ENCODE measurements at places on chromosomes 7 and 10.
A peak's percentile ranks its signal among the peaks of the same experiment; 100 is the strongest.

DNA sequence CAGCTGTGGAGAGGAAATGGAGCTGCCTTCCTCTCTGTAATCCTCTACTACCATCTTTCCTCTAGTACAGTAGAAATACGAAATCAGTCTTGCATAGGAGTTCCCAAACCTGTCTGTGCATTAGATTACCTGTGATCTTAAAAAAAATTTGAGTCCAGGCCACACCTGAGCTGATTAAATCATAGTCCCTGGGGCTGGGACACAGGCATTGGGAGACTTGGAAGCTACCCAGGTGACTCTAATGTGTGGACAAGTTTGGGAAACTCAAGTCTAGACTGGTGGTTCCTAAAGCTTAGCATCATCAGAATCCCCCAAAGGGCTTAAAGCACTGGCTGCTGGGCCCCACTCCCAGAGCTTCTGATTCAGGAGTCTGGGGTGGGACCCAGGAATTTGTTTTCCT lies 152.7 kb upstream of the GLI3 start:
- no peak for DNase-seq

- no peak for DNase-seq
These were observed 8.8 kb upstream of the GRB10 start for GRCh38 chr7:50791363-50791937.

GRCh38 chr7:64574540-64575099 lies 11.7 kb upstream of the ZNF680 start:
- peak; percentile 99 for DNase-seq

DNA sequence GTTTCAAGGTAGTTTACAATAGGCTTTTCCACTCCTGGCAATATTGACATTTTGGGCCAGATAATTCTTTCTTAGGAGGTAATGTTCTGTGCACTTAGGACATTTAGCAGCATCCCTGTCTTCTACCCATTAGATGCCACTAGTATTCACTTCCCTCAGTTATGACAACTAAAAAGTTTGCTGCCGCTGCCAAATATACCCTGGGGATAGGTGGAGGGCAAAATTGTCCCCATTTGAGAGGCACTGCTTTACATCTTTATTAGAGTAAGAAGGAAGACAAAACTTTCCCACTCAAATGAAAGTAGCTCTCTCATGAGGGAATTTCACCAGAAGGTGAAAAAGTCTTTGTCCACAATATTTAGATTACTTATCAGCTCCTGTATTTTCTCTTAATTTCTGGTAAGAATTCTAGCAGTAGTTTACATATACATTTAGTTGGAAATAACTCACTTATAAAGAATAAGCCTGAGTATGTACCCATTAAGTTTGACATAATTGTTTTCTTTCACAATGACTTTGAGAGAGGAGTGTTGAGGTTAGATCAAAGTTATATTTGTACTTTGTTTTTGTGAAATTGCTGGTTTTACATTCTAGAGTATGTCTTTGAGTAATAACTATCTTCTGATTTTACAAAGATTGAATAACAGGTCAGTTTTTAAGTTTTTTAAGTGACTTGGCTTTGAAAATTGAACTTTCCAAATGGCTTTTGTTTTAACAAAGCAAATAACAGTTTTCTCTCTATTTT lies 46.0 kb downstream of the HELLS start:
- no peak for DNase-seq

- peak; percentile 60 for DNase-seq
These were observed 2.2 kb downstream of the CFAP46 start for GRCh38 chr10:132939957-132940790.

DNA sequence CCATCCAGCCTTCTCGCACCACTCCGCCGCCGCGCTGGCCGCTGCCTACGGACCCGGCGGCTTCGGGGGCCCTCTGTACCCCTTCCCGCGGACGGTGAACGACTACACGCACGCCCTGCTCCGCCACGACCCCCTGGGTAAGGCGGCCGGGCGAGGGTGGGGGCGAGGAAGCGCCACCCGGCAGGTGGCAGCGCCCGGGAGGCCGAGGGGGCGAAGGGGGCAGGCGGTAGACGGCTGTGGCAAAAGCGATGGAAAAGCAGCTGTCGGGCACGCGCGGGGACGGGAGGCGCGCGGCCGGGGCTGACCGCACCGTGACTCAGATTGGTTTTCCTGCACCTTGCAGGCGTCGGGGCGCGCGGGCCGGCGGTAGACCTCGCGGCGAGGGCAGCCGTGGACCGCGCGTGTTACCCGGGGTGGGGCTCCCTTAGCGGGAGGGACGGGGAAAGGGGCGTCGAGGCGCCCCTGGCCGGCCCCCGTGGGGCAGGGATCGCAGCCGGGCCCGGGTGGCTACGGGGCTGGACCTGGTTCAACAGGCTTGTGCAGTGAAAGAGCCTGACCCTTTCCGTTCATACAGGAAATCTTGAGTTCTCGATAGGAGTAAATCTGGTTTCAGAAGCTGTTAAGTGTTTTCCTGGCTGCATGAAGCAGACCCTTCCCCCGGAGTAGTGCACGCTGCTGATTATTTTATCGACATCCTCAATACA lies 608 bp downstream of the HHEX start:
- DNase-seq, result peak; percentile 88

DNA sequence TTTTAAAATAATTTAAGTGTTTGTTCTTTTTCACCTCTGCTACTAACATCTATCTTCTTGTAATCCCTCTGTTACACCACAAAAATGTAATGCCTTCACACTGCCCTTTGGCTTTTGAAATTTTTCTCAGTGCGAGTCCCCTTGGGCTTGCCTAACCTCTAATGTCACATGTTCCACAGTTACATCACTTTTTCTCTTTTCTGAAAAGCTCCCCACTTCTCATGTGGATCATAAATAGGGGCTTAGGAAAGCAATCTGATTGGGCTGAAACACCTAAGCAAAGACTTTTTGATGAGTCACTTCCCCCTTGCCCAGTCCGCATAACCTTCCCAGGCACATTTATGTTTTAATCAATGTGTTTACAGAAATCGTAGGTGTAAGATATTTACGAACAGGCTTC lies 288.2 kb downstream of the IPMK start:
- peak; percentile 19 for DNase-seq

- no peak for DNase-seq
These were observed 12.6 kb downstream of the SCD start for GRCh38 chr10:100359529-100360150.

GRCh38 chr7:50660040-50660829 lies 95.0 kb upstream of the DDC start:
- DNase-seq, result no peak

DNA sequence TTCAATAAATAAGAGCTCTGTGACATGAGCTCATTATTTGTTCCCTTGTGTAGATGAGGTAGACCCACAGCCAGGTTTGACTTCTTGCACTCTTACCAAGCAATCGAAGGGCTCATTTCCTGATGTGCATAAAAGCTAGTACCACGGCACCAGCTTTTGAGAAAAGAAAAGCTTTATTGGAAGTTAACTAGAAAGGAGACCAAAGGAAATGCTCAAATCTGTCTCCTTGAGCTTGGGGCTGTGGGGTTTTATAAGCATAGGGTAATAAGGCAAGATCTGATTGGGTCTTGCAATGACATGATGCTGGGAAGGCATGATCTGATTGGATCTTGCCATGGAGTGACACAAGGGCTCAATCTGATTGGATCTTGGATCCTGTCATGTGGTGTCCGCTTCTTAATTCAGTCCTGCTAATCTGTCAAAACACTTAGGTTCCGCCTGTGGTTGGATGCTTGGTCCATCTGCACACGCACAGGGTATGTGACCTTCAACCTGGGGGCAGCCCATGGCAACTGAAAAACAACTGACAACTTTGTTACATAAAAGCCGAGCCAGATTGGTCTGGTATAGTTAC lies 47.8 kb upstream of the FRMD4A start:
- peak; percentile 57 for DNase-seq

DNA sequence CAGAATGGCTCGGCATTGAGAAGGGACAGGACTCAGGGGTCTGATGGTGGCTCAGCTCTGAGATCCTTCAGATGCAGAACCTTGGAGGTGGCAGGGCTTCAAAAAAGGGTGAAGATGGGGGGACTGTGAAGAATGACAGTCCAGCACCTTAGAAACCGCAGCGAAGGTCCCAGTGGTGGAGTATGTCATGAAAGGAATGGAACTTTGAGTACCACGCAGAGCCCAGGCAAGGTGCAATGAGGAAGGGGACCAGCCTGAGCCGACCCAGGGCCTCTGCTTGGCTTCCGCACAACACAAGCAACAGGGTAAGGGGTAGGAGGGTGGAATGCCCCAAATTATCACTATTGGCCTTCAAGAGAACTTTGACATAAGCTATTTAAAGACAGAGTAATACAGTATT lies 8.2 kb upstream of the GPAM start:
- DNase-seq, result no peak

- peak; percentile 19 for DNase-seq
These were observed 137.2 kb upstream of the PCBD1 start for GRCh38 chr10:71025535-71025934.

DNA sequence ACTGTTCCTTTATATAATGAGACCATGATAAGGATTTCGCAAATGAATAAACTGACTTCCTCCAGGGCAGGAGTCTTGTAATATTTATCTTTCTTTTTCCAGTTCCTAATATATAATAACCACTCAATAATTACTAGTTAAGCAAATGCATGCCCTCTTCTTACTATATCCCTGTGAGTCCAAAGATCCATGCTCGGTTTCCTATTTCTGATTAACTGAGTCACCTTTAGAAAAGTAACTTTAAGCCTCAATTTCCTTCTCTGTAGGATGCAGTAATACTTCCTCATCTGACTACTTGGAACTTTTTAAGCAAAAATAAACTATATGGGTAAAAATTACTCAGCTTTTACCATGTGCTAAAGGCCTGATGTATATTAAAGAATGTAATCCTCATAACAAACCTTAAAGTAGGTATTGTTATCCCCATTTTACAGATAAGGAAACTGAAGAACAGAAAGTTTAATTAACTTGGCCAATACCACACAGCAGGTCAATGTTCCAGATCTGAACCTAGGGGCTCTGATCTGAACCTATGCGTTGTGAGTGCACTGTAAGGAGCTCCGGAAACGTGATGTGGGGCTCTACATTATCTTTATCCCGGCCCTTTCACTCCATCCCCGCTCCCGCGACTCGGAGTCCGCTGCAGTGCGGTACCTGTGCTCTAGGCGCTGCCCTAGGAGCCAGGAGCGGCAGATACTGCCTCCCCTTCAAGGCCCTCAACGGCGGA lies 458 bp downstream of the COX15 start:
- DNase-seq, result no peak

GRCh38 chr10:107280293-107280692 lies 115.8 kb upstream of the SORCS1 start:
- no peak for DNase-seq

DNA sequence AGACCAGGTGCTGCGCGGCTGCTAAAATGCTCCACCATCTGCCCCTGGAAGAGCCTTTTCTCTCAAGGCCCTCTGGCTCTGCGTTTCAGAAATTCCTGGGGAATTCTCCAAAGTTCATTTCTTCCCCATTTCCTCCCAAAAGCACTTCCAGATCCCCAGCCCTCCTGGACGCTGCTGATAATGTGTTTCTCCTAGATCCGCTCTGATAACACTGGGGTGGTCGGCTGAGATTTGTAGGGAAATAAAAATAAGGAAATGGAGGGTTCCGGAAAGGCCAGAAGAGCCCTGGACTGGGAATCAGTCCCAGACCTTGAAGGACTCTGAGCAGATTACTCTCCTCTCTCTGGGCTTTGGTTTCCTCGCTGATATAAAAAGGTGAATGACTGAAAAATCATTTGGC lies 28.1 kb downstream of the COL13A1 start:
- no peak for DNase-seq

DNA sequence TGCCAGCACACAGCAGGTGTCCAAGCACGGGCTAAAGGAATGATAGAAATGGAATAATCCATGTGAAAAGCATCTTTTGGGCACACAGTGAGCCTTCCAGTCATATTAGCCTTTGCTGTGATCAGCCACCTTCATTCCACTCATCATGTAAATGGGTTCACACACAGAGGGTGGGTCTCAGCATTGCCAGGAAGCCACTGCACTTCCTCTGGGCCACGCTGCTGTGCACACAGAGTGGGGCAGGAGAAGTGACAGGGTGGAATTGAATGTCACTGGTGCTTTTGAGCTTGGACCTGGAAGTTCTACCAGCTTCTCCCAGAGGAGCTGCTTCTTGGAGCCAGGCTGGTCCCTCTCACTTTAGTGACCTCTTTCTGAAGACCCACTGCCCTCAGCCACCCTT lies 203.5 kb downstream of the USP6NL start:
- no peak for DNase-seq

- no peak for DNase-seq
These were observed 142.2 kb downstream of the EMX2 start for GRCh38 chr10:117684672-117685211.

GRCh38 chr7:14861456-14861855 lies 41.1 kb downstream of the DGKB start:
- no peak for DNase-seq

DNA sequence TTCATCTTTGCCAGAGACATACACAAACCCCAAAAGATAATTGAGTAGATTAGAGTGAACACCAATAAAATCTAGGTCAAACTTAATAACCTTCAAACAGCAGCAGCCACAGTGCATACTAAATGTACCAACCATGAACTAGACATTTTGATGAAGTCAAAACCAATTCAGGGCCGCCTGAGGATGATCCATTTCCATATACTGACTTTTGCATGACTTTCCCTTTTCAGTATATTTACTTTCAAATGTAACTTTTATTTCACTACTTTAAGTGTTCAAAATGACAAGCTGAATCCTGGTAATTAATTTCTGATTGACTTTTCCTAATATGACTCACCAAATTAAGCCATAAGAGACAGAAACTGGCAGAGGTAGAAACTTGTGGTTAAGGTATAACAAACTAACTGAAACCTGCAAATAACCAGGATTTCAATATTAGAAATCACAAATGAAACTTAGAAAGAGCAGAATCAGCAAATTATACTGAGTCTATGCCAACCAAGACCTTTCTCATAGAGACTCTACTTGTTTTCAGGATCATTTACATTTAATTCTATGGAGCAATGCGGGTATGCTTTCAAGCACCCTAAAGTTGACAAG lies 171.9 kb upstream of the LRRN3 start:
- no peak for DNase-seq

GRCh38 chr7:21624320-21624719 lies 81.5 kb downstream of the DNAH11 start:
- no peak for DNase-seq

DNA sequence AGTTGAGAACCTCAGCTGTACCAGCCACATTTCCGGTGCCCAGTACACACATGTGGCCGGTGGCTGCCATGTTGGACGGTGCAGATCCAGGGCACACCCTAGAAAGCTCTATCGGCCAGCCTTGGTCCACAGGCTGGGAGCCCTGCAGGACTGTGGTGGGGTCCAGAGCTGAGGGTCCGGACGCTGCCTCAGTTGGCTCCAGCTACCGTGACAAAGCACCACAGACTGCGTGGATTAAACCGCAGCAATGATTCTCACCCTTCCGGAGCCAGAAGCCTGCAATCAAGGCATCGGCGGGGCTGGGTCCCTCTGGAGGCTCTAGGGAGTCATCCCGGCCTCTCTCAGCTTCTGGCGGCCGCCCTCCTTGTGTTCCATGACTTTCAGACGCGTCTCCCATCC lies 50.1 kb downstream of the PDGFA start:
- DNase-seq, result no peak

- no peak for DNase-seq
These were observed 10.8 kb upstream of the GATA3 start for GRCh38 chr10:8043569-8044306.

GRCh38 chr10:87093632-87094372 lies 841 bp downstream of the GLUD1 start:
- peak; percentile 75 for DNase-seq
